Mesothelial cell of epicardium (in vitro differentiated cells): ENCODE measurements at places on chromosomes 3 and 15. TPM values are rescaled to one million over a fixed set of nuclear protein-coding genes. Genes with fewer than 3 reads are reported as not detected.

DNA sequence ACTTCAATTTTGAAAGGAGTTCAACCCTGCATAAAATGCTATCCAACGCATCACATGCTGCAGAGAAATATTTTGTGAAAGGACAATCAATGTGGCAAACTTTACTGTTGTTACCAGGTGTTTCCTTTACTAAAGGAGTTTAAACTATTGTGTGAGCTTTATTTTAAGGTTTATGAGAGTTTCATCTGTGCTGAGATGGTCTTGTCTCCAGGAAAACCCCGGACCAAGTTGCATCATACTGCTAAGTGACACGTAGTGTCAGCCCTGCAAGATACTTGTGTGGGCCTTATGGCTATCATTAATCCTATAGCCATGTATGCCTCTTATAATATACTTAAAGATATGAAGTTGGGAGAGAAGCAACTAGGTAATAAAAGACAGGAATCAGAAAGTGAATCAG is 94.5 kb upstream of the EPHA6 start:
- H3K27ac ChIP-seq, result no peak overlapping the region
- H3K4me3 ChIP-seq, result no peak overlapping the region
- H3K27me3 ChIP-seq, result no peaks in the 10 kb centered on the region
- H3K4me1 ChIP-seq, result no peaks in the 10 kb centered on the region
- H3K36me3 ChIP-seq, result peaks cover under 1% of the 10 kb centered on the region

DNA sequence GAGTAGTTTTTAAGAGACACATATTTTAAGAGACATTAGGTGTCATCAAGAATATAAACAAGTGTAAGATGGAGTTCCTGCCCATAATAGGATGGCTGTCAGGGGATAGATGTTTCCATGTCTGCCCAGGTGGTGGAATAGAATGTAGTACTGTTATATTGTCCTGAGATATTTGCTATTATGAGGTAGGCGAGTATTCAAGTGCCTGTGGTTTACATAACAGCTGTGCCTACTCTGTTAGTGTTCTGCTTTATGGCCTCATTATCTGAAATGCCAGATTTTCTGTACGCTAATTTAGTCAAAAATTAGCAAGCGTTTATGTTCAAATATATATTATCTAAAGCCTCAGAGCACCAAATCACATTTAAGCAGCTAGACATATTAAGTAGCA is 360.2 kb upstream of the ROPN1 start:
- peaks cover 16% of the 10 kb centered on the region for H3K4me1 ChIP-seq
- peaks cover 10% of the 10 kb centered on the region for H3K27me3 ChIP-seq
- peak overlapping the region; percentile 75 for H3K27ac ChIP-seq
- no peak for DNase-seq

DNA sequence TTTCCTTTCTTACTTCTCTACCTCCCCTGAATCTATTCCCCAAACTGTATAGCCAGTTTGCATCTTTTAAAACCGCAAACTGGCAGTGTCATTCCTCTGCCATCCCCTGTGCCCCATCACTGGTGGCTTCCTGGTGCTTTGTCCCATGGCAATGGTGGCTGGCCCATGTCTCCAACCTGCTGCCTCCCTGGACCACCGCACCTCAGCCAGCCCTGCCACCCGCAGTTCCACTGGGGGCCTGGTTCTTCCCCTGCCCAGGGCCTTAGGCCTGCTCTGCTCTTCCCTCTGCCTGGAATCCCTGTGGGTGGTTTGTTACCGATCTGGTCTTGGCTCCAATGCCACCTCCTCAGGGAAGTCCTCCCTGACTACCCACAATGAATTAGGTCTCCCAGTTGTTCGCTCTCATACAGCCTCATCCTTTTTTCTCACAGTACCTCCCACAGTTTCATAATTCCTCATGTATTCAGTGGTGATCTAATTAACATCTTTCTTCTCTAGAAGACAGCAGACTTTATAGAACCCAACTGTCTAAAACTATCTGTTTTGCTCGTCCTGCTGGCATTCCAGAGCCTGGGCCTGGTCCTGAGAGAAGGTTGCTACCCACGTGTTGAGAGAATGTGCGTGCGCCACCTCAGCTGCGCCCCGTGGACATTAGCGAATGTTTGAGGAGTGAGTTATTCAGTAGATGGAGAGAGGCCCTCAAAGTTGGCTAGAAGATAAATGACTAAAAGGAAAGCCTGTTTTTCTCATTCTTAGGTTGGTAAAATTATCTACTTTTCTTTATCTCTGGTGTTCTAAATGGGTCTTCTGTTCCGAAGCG is 130.1 kb downstream of the DNAJB8 start:
- peaks cover 2% of the 10 kb centered on the region for H3K36me3 ChIP-seq
- no peak for DNase-seq
- H3K27ac ChIP-seq, result peak overlapping the region; percentile 89

FBXW12 gene
- total RNA-seq, result 0.47 to 0.66 TPM (median 0.51 TPM) in 3 replicates

GRCh38 chr3:140188285-140188684 is 253.3 kb downstream of the CLSTN2 start:
- DNase-seq, result no peak
- H3K27me3 ChIP-seq, result peaks cover 27% of the 10 kb centered on the region
- no peaks in the 10 kb centered on the region for H3K36me3 ChIP-seq

GRCh38 chr15:33467816-33468163 is 157.0 kb downstream of the RYR3 start:
- H3K4me3 ChIP-seq, result no peak overlapping the region
- H3K4me1 ChIP-seq, result no peaks in the 10 kb centered on the region
- H3K27ac ChIP-seq, result no peak overlapping the region

DNA sequence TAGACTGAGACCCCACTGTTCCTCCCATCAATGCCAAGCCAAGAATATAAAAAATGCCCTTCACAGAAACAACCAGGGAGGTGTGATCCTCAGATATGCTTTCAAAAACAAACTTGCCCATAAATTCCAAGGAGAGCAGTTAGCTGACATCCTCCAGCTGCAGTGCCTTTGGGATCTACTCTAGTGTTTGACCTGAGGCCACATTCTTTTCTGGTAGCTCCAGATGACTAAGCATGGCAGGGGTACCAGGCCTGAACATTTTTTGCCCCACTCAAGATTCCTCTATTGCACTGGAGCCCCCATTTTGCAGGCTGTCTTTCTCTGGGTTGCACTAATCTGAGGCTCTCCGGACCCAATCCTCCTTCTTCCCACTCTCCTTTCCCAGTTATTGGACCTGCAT is 27.9 kb upstream of the ACP3 start:
- H3K36me3 ChIP-seq, result peaks cover 8% of the 10 kb centered on the region
- peak overlapping the region; percentile 64 for H3K27ac ChIP-seq
- no peaks in the 10 kb centered on the region for H3K27me3 ChIP-seq
- DNase-seq, result no peak

DNA sequence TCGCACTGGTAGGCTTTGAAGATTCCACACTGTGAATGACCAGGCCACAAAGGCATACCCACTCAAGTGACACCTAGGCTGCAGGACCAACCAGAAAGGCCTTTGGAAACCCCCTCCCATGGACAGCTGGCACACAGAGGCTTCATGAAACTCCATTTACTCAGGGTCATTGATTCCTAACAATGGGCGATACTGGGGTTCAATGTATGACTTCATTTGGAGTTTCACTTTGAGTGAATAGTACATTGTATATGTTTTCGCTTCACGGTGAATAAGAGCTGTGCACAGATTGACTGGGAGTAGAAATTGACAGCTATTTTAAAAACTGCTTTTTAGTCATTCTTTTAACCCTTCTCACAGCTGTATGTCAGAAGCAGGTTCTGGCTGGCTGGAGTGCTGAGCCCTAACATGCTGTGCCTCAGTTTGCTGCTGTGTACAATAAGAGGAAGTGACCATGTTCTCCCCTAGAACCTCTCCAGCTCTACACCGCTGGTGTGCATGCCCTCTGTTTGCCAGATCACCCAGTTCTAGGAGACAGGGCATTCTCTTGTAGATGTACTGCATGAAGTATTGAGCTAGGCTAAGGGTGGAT is 15.4 kb upstream of the CX3CR1 start:
- no peaks in the 10 kb centered on the region for H3K36me3 ChIP-seq
- H3K4me1 ChIP-seq, result no peaks in the 10 kb centered on the region

- no peak overlapping the region for H3K27ac ChIP-seq
- DNase-seq, result no peak
- H3K4me1 ChIP-seq, result no peaks in the 10 kb centered on the region
- H3K27me3 ChIP-seq, result peaks cover 3% of the 10 kb centered on the region
- no peak overlapping the region for H3K4me3 ChIP-seq
These were observed 62.1 kb downstream of the POMGNT2 start for GRCh38 chr3:43043793-43044192.

DNA sequence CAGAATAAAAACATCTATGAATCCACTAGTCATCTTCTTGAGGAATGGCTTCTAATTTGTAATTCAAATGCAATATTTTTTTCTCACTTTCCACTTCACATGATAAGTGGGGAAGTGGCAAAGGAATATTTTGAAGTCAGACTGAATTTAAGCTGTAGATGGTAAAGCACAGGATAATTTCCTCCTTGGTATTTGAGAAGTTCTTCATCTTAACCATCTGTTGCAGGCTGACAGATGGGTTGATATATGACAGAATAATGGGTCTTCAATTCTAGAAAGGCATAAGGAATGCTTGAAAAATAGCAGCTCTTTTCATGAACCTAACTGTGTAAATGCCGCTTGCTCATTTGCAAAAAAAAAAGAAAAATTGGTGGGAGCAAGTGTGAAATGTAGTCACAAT is 66.5 kb upstream of the SNTN start:
- H3K27ac ChIP-seq, result no peak overlapping the region
- H3K4me1 ChIP-seq, result peaks cover 25% of the 10 kb centered on the region
- no peak for DNase-seq

SLC49A4 gene
- total RNA-seq, result 17.8 to 19.2 TPM (median 18.1 TPM) in 3 replicates

DNA sequence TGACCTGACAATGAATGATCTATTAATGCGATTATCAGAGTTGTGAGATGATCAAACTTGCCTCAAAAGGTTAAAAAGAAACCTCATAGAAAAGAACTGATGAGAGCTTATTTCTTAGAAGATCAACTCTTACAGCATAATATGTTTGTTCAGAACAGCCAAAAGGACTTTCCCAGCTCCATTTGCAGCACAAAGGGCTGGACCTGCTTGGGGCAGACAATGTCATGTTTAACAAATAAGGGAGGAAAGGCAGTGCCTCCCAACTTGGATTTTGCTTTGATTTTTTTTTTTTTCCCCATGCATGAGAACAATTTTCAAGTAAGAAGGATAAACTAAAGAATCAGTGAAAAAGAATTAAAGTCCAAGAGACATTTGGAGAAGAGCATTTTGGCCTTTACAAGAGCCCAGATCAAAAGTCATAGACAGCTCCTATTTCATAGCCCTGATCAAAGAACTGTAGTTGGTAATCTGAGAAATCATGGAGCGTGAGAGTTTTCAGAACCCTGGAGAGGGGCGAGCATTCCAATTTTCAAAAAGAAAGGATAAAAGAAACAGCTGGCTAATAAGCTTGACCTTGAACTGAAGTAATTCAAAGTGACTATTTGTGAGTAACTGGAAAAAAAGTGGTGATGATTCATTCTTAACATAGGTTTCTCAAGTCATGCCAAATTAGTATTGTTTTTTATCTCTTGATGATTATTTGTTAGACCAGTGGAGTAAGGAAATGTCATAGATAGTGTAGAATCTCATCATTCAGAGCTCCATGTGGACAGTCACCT is 136.0 kb upstream of the CFAP20DC start:
- H3K27ac ChIP-seq, result no peak overlapping the region
- no peak for DNase-seq
- no peaks in the 10 kb centered on the region for H3K36me3 ChIP-seq

HTR3E gene
- not detected in 3 replicates for total RNA-seq

P2RY13 gene
- total RNA-seq, result not detected in 3 replicates

GRCh38 chr3:196207833-196208607 is 3.2 kb downstream of the ZDHHC19 start:
- H3K27me3 ChIP-seq, result peaks cover 32% of the 10 kb centered on the region
- no peaks in the 10 kb centered on the region for H3K4me1 ChIP-seq
- peak overlapping the region; percentile 64 for H3K4me3 ChIP-seq
- no peak overlapping the region for H3K27ac ChIP-seq

GRCh38 chr15:84962955-84963354 is 18.7 kb upstream of the PDE8A start:
- H3K36me3 ChIP-seq, result peaks cover 4% of the 10 kb centered on the region
- no peak overlapping the region for H3K4me3 ChIP-seq
- no peak for DNase-seq
- peak overlapping the region; percentile 86 for H3K27ac ChIP-seq

DNA sequence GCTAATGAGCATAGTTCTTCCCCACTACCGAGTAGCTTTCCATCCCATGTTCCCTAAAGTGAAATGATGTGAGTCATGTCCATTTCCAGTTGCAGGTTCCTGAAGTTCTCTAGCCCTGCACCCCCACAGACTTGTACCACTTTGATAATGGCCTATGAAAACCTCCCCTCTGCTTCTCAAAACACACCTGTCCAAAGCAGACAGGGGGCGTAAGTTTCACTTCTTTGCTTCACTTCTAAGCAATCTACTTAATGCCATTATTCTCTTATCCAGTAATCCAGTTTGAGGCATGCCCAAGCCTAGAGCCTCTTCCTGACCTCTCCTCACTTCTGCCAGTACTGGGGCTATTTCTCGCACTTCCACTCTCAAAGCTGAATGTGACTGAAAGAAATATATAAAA is 305.1 kb downstream of the IGSF11 start:
- no peak overlapping the region for H3K27ac ChIP-seq
- H3K27me3 ChIP-seq, result peaks cover 5% of the 10 kb centered on the region
- no peak overlapping the region for H3K4me3 ChIP-seq
- no peaks in the 10 kb centered on the region for H3K36me3 ChIP-seq
- H3K4me1 ChIP-seq, result peaks cover 3% of the 10 kb centered on the region

SLC6A6 gene
- 19.3 to 21.2 TPM (median 20.0 TPM) in 3 replicates for total RNA-seq

DNA sequence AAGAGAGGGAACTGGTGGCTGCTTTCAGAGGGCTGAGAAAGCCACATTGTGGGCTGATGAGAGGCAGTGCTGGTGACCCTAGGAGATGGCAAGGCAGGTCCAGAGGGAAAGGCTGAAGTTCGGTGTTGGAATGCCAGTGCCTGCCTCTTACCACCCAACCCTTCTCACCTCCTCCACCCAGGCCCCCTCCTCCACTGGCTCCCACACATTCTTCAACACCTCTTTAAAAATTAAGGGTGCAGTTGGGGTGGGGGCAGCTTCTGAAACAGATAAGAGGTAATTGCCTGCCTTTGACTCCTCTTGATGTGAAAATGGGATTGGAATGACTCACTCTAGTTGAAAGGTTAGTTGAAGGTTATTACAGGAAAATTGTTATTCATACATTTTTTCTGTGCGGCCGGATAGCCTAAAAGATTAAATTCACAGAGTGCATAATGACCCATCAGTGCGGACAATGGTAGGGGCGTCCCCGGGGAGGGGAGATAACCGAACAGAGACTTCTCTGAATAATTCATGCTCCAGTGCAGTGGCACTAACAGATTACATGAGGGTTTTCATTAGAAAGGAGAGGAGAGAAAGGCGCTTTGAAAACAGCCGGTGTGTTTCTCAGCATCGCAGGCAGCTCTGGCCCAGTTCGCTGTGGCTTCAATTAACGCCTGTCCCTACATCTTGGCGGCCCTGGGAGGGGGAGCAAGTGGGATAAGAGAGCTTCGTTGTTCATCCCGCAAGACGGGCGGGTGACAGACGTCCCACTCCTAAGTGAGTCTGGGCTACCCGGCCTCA is 212.4 kb downstream of the TLE3 start:
- H3K36me3 ChIP-seq, result no peaks in the 10 kb centered on the region
- no peak overlapping the region for H3K27ac ChIP-seq
- peaks cover 10% of the 10 kb centered on the region for H3K4me1 ChIP-seq
- no peak for DNase-seq
- peaks cover 39% of the 10 kb centered on the region for H3K27me3 ChIP-seq
- H3K4me3 ChIP-seq, result no peak overlapping the region

PIGZ gene
- 0.70 to 0.91 TPM (median 0.74 TPM) in 3 replicates for total RNA-seq

- H3K4me3 ChIP-seq, result no peak overlapping the region
- no peak overlapping the region for H3K27ac ChIP-seq
- H3K36me3 ChIP-seq, result peaks cover 19% of the 10 kb centered on the region
- H3K27me3 ChIP-seq, result no peaks in the 10 kb centered on the region
- peaks cover 13% of the 10 kb centered on the region for H3K4me1 ChIP-seq
- no peak for DNase-seq
These were observed 58.4 kb downstream of the MAP6D1 start for GRCh38 chr3:183766745-183767606.
